Stimulated activated CD4-positive, alpha-beta T cell treated with anti-CD3 and anti-CD28 coated beads, Interleukin-1b, Interleukin-23, amount 100 ng/mL, for 24 hours (primary cell): ENCODE measurements at places on chromosomes 4 and X.

DNA sequence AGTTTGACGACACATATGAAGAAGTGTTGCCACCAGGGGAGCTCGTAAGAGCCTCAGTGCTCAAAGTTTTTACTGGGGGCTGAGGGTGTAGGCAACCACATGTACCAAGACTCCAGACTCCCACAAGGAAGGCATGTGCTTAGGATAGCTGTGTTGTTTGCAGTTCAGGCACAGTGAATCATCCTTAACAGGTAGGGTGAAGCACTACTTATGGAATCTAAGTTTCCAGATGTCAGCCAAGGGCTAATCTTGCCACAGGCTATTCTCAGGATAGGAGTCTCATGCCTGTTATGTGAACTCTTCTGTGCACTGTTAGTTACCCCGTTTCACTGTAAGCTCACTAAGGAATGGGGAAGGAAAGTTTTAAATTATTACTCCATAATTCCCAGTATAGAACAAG is 202.6 kb downstream of the TMA16 start:
- DNase-seq = no peak

DNA sequence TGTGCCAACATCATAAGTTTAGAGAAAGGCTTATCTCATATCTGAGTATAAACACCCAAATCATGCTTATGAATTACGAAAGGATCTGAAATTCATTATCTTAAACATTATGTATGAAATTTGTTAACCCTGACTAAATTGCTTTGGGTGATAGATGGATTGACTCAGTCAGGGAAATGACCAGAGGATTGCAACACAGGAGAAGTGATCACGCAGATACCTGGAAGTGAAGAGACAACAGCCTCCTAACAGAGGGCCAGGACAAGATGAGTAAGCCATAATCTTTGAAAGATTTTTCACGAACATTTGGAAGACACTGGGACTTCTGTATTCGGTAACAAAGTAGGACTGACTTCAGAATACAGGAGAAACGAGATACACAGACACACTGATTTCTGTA is 363.4 kb downstream of the DMD start:
- DNase-seq = no peak

DNA sequence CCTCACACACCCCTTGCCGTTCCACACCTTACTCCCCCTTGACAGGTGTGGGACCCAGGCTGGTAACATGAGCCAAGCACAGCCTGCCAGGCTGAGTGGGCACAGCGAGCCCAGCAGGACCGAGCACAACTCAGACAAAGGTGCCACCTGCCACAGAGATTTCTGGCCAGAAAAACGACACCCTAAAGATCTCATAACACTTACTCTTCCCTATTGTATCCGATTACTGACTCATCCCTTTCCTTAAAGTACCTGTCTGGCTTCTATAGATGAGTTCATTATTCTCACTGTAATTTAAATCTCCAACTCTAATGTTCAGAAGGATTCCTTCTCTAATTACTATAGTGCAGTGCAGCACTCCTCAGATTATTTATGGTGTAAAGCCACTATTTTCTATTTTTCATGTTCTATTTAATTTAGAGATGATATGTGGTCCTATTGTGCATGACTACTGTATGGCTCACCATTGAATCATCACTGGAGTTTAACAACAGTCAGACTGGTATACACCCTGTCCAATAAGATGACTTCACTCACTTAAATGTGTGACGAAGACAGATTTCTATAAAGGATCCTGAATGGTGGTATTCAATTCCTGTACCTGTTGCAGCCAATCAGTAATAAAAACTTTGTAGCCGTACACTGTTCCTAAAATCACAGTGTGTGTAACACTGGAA is 7.6 kb upstream of the SYTL5 start:
- DNase-seq = no peak

GRCh38 chr4:7326693-7327340 is 107.9 kb downstream of the PSAPL1 start:
- DNase-seq = no peak

DNA sequence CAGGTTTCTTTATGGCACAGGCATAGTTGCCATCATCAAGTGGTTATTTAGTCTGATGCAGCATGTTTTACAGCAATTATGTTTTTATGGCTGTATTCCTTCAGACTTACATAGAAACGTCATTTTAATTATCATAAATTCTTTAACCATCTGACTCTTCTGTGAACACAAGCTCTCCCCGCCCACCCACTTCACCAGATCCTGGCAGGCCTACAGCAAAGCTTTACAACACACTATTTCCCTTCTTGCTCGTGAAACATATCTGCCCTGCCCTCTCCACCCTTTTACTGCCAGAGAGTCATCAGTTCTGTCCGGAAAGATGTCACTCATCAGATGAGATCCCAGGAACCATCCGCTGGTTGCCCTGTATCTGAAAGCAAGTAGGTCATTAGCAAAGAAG is 120.5 kb downstream of the HS6ST2 start:
- DNase-seq = no peak

- no peak for DNase-seq
Measured at GRCh38 chrX:17412692-17413091, 37.7 kb downstream of the NHS start.

- DNase-seq = no peak
Measured at GRCh38 chrX:38799995-38800580, 1.2 kb upstream of the MID1IP1 start.

- DNase-seq = no peak
Measured at GRCh38 chr4:105236916-105237311, 90.2 kb downstream of the TET2 start.

- no peak for DNase-seq
Measured at GRCh38 chr4:76078033-76078613, 3.6 kb downstream of the ART3 start.

DNA sequence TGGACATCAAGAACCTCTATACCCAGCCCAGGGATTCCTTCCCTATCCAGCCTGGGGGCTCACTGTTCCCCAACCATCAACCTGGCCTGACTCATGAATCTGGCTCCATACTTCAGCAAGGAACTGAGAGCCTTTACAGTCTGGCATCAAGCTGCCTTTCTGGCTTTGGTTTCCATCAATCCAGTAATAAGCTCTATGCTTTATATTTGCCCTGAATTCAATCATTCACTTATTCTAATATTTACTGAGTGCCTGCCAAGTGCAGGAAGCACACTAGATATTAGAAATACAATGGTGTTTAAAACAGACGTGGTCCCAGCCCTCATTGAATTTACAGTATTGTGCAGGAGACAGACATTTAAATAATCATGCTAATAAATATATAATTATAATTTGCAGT is 114.8 kb upstream of the PLAC1 start:
- no peak for DNase-seq

GRCh38 chr4:83716874-83717273 is 181.0 kb downstream of the GPAT3 start:
- no peak for DNase-seq

- DNase-seq = no peak
Measured at GRCh38 chr4:151841107-151841506, 80.3 kb upstream of the GATB start.

DNA sequence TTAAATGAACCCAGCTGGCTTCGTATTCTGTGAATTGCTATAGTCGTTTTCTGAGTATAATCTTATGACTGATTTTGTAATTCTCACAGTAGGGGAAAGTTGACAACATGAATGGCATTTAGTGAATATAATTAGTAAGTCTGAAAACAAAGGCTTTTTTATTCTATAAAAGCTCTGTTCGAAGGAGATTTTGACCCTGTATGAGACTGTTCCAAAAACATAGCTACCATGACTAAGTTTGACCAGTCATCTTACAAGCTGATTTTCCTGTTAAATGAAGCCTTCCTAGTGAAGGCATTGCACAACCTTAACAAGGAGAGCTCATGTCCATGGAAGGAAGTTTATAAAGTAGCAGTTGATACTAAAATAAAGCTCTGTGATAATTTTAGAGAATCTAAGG is 242.3 kb downstream of the RPA4 start:
- DNase-seq = no peak

- no peak for DNase-seq
Measured at GRCh38 chr4:24475756-24476155, 108.6 kb downstream of the DHX15 start.

GRCh38 chr4:32697281-32697814 is 1977.2 kb downstream of the PCDH7 start:
- DNase-seq = no peak

- DNase-seq = no peak
Measured at GRCh38 chrX:105564501-105564900, 257.8 kb upstream of the NRK start.

DNA sequence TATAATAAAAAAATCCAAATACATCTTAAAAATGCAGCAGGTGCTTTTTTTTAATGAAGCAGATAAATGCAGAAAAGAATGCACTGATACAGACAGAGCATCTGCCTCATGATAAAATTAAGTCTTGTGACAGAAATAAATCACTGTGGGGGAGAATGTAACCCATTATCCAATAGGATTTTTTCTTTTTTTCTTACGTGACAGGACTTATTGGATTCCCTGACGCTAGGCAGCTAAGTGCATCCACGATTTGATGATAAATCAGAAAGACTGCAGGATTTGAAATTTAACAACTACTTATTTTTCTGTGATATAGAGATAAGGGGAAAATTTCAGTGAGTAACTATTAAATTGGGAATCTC is 110.6 kb upstream of the PPARGC1A start:
- DNase-seq = no peak

DNA sequence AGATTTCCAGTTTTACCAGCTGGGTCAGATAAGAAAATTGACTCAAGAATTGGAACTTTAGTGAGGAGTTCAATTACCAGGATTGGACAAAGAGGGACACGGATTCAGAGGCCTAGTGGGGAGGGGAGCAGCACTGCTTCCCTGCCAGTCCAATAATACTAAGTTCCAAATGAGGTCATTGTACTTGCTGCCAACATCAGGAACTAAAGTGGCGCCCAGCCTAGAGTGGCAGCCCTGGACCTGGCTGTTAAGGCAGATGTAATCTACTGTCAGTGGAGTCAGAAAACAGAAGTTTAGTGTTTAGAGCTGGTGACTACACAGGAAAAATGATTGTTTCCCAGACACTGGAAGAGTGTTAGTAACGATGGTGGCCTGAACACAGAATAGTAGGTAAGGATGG is 42.7 kb upstream of the RAPGEF2 start:
- DNase-seq = no peak

- no peak for DNase-seq
Measured at GRCh38 chr4:189050643-189051042, 890.0 kb upstream of the FRG1 start.

DNA sequence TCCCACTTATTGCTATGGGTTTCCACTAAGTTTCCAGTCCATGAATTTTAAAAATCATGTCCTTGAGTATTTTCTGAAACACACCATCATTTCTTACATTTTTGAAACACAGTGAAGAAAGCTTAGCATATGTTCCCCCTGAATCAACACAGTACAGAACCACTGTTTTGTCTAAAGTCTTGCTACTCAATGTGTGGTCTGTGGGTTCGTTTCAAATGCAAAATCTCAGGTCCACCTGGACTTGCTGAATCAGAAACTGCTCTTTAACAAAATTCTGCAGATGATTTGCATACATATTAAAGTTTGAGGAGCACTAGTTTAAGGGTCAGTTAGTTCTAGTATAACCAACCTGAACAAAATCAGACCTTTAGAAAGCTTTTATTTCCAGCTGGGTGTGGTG is 60.4 kb downstream of the SUPT20HL2 start:
- DNase-seq = no peak

GRCh38 chrX:108138814-108139702 is 47.5 kb downstream of the ATG4A start:
- no peak for DNase-seq

DNA sequence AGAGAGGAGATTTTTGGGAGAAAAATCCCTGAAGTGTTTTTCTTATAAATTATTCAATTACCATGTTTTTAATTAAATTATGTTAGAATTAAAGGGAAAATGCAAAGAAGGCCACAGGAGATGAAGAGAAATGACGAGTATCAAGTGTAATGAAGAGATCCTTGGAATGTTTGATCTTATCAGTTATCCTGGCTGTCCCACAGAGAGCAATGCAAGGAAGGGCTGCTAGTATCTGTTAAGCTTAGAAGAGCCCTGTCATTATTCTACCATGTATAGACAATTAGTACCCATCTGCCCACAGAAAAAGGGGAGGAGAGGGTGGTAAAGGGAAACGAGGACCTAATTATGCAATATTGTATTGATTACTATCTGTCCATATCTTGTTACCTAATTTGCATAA is 257.1 kb downstream of the BANK1 start:
- no peak for DNase-seq

DNA sequence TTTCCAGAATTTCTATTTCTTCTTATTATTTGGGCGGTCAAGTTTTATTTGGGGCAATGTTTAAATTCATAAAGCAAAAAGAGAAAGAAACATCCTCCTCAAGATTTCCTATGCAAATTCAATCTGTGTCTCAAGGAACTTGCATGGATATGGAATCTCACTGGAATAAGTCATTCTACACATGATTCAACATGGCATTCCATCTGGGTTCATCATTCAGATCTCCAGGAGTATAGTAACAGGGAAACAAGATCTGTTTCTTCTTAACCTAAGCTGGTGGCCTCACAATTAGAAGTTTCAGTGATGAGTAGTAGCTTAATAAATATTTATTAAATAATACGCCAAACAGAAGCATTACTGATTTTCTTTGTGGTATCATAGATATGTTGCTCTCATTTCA is 19.8 kb downstream of the KLHL34 start:
- DNase-seq = no peak

- DNase-seq = no peak
Measured at GRCh38 chrX:150464001-150464400, 100.9 kb downstream of the MAMLD1 start.

- DNase-seq = no peak
Measured at GRCh38 chrX:153485396-153486080, 9.2 kb upstream of the BGN start.

DNA sequence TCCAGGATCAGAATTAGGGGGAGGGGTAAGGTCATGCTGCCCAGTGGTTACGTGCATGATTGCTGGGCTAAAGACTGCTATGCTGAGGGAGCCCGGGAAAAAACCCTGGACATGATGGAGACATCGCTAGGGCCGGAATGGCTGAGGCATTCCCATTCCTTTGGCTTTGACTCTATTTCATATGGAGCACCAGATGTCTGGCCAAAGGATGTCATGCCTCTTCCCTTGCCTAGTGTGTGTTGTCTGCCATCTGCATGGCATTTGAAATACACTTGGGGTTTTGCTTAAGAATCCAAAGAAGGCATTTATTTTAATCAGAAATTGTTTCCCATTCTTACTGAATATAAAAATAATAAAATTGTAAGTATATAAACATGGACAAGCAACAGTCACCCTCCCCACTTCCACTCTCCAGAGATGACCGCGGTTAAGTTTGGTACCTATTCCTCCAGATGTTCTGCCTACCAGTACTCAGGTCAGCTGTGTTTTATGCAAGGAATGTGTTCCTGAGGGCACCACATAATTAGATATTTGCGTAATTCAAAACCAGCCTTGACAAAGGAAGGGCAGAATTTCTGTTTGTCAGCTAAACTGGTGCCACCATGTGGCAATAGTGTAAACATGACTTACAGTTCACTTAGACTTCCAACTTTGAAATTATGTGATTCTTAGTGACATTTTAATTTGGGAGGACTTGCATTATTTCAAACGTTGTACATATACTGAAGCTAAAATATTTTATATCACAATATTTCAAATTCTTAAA is 105.9 kb downstream of the CT47B1 start:
- no peak for DNase-seq
